ENCODE measurements at places on chromosomes 5 and 9. TPM values are rescaled to one million over a fixed set of nuclear protein-coding genes. Genes with fewer than 3 reads are reported as not detected.
A peak's percentile ranks its signal among the peaks of the same experiment; 100 is the strongest.

DNA sequence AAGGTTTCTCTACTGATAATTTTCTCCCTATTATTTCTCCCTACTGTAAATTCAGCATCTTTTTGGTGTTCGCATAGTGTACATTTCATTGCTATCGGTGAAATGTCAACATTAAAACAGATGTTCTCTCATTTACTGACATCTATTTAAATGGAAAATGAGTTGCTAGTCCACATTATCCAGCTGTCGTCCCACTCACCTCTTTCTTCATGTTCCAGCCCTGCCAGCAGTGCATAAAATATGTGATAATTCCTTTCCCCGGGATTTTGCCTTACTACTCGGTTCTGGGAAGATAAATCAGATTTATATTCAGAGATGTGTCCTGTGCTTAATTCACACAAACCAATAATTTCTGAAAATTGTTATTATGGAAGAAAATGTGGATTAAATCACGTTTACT lies 155.8 kb downstream of the MYO10 start:
- no peak for DNase-seq

- DNase-seq, result peak; percentile 44
These were observed 64.8 kb downstream of the ATP10B start for GRCh38 chr5:160787240-160787639.

DNA sequence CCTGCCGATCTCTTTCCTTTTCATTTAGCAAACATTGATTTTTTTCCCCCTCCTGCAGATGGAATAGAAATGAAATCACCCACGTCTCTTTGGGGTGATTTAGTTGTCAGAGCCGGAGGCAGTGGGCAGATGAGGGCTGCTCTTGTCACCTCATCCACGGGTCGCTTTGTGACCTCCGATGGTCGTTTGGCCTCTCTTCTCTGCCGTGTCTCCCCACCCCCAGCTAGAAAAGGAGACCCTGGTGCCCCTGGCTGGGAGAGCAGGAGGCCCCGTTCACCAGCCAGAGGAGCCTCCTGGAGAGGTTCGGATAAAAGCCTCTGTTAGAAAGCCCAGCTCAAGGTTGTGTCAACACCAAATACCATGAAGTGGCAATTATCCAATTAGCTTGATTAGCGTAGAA lies 21.6 kb upstream of the RXRA start:
- no peak for DNase-seq

DNA sequence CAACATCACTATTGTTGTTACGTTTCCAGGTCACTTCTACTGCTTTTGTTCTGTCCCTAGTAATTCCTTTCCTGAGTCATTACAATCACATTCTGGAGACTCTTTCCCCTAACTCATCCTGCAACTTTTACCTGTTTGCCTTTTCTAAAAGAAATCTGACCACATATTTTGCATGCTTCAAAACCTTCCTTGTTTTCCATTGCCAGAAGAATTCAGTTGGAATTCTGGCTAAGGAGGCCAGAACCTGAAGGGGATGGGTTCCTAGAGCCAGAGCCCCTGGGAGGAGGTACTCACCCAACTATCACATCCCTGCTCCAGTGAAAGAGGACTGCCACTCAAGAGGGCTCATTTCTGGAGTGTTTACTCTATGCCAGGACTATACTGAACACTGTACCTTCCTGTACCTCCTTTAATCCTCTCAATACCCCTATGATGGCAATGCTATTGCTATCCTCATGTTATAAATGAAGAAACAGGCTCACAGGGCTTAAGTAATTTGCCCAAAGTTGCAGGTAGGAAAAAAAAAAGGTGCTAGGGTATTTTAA lies 42.8 kb upstream of the MAST4 start:
- DNase-seq, result no peak

Gene PROB1
- total RNA-seq, result 6.3 TPM

Gene SH3PXD2B
- total RNA-seq, result 0.12 TPM

Measured in activated CD8-positive, alpha-beta memory T cell treated with anti-CD3 and anti-CD28 coated beads, Interleukin-2, amount 10 ng/mL, durations not matched to agents 7 days and 5 days (primary cell).